ENCODE measurements at places on chromosomes 16 and 17. TPM values are rescaled to one million over a fixed set of nuclear protein-coding genes. Genes with fewer than 3 reads are reported as not detected.

Gene RNF112
- 8.1 TPM for total RNA-seq

Gene KCTD11
- total RNA-seq = 4.8 TPM

- peaks cover 11% of the 10 kb centered on the region for H3K4me1 ChIP-seq
- no peak overlapping the region for H3K4me3 ChIP-seq
- peak; percentile 71 for DNase-seq
- no peaks in the 10 kb centered on the region for H3K36me3 ChIP-seq
- H3K27ac ChIP-seq = peak overlapping the region; percentile 67
- H3K27me3 ChIP-seq = no peaks in the 10 kb centered on the region
Measured at GRCh38 chr17:75808905-75809621, 24.5 kb downstream of the UNK start.

- H3K4me3 ChIP-seq = no peak overlapping the region
- no peak for DNase-seq
- H3K36me3 ChIP-seq = no peaks in the 10 kb centered on the region
- H3K27me3 ChIP-seq = no peaks in the 10 kb centered on the region
- no peaks in the 10 kb centered on the region for H3K4me1 ChIP-seq
Measured at GRCh38 chr16:8096211-8096610, 494.1 kb downstream of the TMEM114 start.

GRCh38 chr17:11487469-11487868 is 110.8 kb upstream of the DNAH9 start:
- no peak overlapping the region for H3K27ac ChIP-seq
- no peaks in the 10 kb centered on the region for H3K36me3 ChIP-seq
- no peaks in the 10 kb centered on the region for H3K27me3 ChIP-seq
- no peaks in the 10 kb centered on the region for H3K4me1 ChIP-seq

GRCh38 chr16:31451681-31452351 is 7.5 kb upstream of the ARMC5 start:
- peak; percentile 82 for DNase-seq
- no peaks in the 10 kb centered on the region for H3K27me3 ChIP-seq
- no peak overlapping the region for H3K4me3 ChIP-seq
- H3K4me1 ChIP-seq = peaks cover 31% of the 10 kb centered on the region

GRCh38 chr17:66175892-66176291 is 16.0 kb downstream of the CEP112 start:
- H3K4me1 ChIP-seq = no peaks in the 10 kb centered on the region
- H3K27ac ChIP-seq = no peak overlapping the region
- no peak overlapping the region for H3K4me3 ChIP-seq
- DNase-seq = no peak
- H3K27me3 ChIP-seq = no peaks in the 10 kb centered on the region
- H3K36me3 ChIP-seq = no peaks in the 10 kb centered on the region
